ENCODE measurements at places on chromosomes 6 and 20.

GRCh38 chr20:59458645-59459044 lies 145.7 kb upstream of the PHACTR3 start:
- DNase-seq: no peak

DNA sequence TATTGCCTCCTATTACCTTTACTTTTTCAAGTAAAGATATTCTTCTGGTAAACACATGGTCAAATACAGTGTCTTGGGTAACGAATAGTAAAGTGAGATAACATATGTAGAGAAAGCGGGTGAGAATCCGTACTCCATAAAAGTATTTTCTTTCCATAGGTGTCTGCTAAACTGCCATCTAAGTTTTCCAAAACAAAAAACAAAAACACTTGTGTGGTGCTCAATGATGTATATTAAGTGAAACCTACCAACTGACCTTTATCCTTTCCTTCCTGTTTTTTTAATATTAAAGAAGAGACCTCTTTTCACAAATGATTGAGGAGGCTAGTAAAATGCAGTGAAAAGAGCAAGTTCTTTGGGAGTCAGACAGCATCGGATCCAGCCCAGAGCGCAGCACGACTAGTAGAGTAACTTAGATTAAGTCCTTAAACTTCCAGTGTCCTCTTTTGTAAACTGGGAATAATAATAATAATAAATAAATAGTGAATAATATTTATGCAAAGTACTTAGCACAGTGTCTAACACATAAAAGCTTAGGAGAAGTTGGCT lies 437 bp upstream of the CDKAL1 start:
- no peak for DNase-seq

- no peak for DNase-seq
Measured at GRCh38 chr20:12315652-12316051, 398.0 kb downstream of the BTBD3 start.

DNA sequence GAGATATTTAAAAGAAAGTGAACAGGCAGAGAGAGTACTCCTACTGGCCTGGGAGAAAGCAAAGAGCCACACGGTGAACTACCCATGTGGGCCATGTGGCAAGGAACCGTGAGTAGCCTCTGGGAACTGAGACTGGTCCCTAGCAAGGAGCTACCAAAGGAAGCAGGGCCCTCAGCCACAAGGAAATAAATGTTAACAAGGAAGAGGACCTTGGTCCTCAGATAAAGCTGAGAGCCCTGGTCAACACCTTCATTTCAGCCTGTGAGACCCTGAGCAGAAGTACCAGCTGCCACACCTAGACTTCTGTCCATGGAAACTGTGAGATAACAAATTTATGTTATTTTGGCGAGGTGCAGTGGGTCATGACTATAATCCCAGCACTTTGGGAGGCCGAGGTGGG lies 25.3 kb downstream of the BMP2 start:
- no peak for DNase-seq

GRCh38 chr20:62370115-62370806 lies 3.1 kb upstream of the LAMA5 start:
- DNase-seq: no peak

GRCh38 chr6:14660806-14661579 lies 543.4 kb downstream of the CD83 start:
- no peak for DNase-seq

GRCh38 chr20:39829661-39830060 lies 859.4 kb downstream of the MAFB start:
- DNase-seq: no peak

DNA sequence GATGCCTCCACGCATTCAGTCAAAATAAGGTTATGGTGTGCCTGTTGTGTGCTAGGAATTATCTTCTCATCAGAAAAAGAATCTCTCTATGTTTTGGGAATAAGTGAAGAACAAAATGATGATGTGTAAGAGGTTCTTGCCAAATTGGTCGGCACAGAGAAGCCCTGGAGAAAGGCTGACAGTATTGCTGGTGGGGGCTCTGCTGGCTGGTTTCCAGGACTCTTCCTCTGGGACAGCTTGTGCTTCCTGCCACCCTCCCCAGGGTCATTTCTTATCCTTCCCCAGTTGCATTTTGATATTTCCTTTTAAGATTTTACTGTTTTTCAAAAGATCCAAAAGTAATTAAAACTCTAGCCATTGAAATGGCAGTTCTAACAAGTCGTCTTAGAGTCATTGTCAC lies 22.1 kb downstream of the CST4 start:
- DNase-seq: no peak

DNA sequence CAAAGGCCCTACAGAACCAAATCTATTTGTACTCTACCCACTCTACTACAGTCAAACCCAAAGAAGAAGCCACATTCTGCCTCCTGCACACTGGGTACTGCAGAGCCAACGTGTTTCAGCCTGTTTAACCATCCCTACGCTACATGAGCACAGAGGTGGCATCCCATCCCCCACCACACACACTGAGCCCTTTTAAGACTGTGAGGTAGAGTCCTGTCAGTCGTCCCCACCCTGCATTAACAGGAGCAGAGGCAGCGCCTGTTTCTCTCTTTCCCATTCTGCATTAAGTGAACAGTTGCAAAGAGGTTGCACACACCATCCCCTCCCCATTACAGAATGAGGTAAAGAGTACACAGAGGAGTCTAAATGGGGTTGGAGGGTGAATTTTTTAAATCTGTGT lies 5.2 kb upstream of the RSPH4A start:
- no peak for DNase-seq

GRCh38 chr6:47428288-47428687 lies 49.3 kb upstream of the CD2AP start:
- no peak for DNase-seq

DNA sequence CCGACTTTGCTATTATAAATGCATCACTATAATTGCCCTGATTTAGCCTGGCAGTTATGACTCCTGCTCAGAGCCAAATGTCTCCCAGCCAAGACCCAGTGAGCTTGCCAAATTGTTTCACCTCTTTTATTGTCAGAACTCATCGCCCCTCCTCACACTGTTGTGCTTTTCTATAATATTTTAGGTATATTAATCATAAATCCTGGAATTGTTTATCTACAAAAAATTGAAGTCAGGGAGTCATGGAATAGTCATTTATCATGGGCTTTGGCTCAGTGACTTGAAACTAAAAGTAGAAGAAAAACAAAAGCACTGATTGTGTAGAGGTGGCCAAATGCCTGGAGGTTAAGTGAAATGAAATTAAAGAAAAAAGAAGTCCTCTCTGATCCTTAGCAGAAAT lies 85.6 kb downstream of the PFDN4 start:
- DNase-seq: no peak

- no peak for DNase-seq
Measured at GRCh38 chr6:88982720-88983119, 19.3 kb upstream of the RNGTT start.

- no peak for DNase-seq
Measured at GRCh38 chr6:52136055-52136454, 48.6 kb upstream of the PKHD1 start.

DNA sequence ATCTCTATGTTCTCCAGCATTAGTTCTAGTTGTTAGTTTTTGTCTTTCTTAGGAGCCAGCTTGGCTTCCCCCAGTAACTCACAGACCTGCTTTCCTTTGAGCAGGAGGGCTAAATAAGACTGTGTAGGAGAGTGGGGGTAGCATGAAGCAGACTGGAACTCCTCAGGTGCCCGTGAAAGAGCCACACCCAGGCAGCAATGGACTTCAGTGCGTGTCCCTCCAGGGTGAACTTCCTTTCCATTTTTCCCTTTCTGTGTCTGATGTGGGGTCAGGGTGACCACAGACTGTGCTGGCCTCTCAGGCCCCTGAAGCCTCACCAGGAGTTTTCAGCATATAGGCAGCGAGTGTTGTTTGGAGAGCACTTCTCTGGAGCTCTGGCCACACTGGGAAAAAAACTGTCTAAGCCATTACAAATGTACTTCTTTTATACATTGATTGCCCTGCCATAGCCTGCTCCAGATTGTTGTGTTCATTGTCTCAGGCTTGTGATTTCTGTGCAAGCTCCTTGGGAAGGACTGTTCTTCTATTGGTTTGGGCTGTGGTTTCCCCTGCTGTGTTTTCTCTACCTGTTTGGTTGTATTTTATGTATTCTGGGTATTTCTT lies 55.7 kb downstream of the SH3BGRL2 start:
- DNase-seq: no peak

DNA sequence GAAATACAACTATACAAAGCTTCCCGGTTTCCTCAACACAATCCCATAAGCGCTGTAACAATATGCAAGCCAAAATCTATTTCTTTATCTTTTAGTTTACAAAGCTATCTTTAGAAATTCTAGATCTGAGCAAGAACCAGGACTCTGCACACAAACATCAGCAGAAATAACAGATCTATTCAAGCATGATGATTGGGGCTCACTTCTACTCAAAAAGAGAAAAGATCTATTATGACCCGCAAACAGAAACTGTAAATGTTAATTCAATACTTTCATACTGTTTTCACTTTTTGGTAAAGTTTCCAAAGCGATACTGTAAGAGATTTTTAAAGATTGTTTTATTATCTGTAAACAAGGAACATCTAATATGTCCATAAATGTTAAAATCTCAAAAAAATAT lies 86.6 kb downstream of the SESN1 start:
- no peak for DNase-seq

GRCh38 chr6:21840428-21840827 lies 246.9 kb downstream of the SOX4 start:
- no peak for DNase-seq

DNA sequence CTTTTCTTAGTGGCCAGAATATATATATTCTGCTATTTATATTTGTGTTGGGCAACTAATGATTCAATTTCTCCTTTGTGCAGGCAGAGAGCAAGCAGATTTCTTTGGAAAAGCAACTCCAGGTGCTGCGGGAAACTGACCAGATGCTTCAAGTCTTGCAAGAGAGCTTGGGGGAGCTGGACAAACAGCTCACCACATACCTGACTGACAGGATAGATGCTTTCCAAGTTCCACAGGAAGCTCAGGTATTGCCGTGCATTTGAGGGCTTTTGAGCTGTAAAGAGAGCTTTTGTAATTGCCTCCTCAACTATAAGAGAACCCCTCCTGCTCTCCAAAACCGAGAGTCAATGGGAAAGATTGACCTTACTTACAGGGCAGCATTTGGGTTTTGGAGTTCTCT lies 203.5 kb downstream of the UTRN start:
- no peak for DNase-seq

- no peak for DNase-seq
Measured at GRCh38 chr6:82740072-82740471, 325.6 kb downstream of the UBE3D start.

- no peak for DNase-seq
Measured at GRCh38 chr6:112863753-112864152, 516.6 kb downstream of the RFPL4B start.

GRCh38 chr20:5181958-5182357 lies 55.1 kb downstream of the CDS2 start:
- DNase-seq: no peak

GRCh38 chr6:34437644-34437970 lies 11.7 kb upstream of the RPS10 start:
- DNase-seq: no peak

Data from Calu3 (cell line).